PC-9 (cell line): ENCODE measurements at places on chromosomes 16 and 17.

GRCh38 chr17:9115214-9116191 lies 94.2 kb downstream of the NTN1 start:
- DNase-seq = no peak

GRCh38 chr17:39835038-39835786 lies 28.9 kb downstream of the IKZF3 start:
- no peak for DNase-seq

DNA sequence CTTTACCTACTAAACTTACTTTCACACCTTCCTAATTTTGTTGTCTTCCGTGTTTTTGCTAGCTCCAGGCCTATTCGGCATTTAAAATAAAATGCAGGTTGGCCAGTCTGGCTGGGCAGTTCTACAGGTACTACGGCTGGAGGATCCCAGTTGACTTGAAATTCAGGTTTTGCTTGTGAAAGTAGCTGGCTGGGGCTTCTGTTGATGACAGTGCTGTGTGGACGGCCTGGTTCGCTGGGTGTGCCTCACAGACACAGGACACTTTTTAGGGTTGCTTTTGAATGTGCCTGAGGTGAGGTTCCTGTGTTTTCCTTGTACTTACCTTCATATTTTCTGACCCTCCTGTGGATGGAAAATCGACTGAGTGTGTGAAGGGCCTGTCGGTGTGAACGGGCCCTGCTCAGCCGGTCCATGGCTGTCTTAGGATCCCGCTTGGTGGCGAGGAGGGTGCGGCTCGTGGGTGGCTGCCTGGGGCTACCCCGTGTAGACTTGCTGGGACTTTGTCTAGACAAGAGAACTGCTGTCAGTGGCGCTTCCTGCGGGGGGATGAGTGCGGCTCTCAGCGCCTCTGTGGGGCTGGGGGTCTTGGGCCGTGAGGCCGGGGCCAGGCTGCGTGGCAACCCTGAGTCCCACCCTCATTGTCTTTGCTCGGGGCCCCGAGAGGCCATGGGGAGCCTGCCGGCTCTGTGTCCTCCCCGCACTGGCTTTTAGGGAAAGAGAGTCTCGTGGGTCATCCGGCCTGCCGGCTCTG lies 18.7 kb upstream of the ZNF750 start:
- peak; percentile 81 for DNase-seq

GRCh38 chr17:81354954-81355347 lies 40.3 kb upstream of the BAHCC1 start:
- DNase-seq = no peak

DNA sequence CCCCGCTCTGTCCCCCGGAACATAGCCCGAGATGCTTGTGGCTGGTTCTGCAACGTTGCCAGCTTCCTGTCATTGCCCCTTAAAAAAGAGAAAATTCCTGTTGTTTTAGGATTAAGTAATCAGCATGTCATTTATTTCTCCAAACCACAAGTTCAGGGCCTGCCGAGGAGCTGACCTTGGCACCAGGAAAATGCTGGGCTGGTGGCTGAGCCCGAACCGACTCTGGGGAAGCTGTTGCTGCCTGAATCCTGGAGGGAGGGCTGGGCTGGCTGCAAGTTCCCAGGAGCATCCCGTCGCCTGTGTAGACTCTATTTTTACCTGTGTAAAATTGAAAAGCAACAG lies 130.9 kb upstream of the FOXF1 start:
- DNase-seq = no peak

GRCh38 chr17:16288860-16289571 lies 64.3 kb downstream of the CENPV start:
- no peak for DNase-seq

GRCh38 chr17:38338535-38338934 lies 5.2 kb downstream of the GPR179 start:
- no peak for DNase-seq

GRCh38 chr16:28985211-28986041 lies 574 bp downstream of the LAT start:
- DNase-seq = no peak

GRCh38 chr17:19482576-19482975 lies 51.1 kb upstream of the SLC47A1 start:
- DNase-seq = peak; percentile 64

- no peak for DNase-seq
Observed at GRCh38 chr17:27623614-27624013, 7.4 kb upstream of the LGALS9 start.

DNA sequence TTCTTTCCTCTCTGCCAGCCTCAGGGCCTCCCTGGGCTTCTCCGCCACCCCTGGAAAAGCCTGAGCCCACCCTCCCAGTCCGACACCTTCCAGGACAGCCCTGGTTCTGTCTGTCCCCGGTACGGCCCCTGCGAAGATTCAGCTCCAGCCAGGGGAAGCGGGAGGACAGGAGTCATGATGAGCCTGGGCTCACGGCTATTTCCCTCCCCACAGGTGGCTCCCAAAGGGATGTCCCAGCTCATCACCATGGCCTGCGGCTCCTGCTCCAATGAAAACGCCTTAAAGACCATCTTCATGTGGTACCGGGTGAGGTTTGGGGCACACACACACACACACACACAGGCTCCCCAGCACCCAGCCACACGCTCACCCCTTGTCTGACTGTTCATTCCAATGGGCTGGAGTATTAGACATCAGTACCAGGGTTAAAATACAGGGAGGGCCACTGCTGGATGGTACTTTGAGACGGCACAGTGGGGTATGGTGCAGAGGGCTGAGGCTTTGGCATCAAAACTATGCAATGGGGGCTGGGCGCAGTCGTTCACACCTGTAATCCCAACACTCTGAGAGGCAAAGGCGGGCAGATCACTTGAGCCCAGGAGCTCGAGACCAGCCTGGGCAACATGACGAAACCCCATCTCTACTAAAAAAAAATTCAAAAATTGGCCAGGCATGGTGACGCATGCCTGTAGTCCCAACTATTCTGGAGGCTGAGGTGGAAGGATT lies 32.8 kb downstream of the TMEM186 start:
- no peak for DNase-seq

DNA sequence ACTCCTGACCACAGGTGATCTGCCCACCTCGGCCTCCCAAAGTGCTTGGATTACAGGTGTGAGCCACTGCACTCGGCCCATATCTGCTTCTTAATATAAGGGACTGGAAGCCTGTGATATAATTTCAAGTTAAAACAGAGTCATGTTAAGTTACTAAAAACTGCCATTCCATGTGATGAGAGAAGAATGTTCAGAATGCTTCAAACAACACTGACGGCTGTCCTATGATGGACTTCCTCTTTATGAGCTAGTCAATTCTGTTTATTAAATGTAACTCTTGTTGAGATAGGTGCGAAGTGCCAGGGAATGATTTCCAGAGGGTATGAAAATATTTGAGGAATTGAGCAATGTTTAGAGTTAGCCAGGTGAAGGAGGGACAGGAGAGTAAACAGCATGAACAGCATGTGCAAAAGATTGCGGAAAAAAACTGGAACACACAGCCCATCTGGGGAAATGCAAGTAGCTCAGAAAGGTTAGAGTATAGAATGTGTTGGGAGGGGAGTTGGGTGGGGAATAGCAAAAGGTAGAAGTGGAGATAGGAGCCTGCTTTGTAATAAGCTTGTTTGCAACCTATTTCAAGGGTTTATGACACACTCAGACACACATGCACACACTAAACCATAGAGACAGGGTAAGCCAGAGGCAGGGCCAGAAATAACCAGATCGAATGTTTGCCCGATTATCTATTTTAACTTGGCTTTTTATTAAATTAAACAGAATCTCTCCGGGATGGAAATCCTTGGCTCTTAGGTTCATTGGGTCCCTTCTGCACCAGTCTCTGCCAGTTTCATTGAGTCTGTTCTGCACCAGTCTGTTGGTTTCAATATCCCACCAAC lies 135.6 kb upstream of the COX10 start:
- no peak for DNase-seq

DNA sequence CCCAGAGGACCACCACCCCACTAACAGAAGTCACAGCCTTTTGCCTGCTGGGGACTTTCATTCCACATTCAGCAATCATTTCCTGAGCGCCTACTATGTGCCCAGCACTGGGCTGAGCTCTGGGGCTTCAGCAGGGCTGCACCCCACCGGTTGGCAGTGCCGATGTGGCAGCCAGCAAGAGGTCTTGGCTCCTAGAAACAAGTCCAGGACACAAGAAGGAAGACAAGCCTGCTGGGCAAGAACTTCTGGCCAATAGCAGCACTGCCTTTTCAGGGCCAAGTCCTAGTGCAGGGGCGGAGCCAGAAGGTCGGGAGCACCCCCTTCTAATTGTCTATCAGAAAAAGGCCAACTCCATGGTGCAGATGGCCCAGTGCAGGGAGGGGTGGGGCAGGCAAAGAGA lies 13.0 kb upstream of the HOXB9 start:
- no peak for DNase-seq

- no peak for DNase-seq
Observed at GRCh38 chr17:46862949-46863348, 11.6 kb downstream of the WNT9B start.

DNA sequence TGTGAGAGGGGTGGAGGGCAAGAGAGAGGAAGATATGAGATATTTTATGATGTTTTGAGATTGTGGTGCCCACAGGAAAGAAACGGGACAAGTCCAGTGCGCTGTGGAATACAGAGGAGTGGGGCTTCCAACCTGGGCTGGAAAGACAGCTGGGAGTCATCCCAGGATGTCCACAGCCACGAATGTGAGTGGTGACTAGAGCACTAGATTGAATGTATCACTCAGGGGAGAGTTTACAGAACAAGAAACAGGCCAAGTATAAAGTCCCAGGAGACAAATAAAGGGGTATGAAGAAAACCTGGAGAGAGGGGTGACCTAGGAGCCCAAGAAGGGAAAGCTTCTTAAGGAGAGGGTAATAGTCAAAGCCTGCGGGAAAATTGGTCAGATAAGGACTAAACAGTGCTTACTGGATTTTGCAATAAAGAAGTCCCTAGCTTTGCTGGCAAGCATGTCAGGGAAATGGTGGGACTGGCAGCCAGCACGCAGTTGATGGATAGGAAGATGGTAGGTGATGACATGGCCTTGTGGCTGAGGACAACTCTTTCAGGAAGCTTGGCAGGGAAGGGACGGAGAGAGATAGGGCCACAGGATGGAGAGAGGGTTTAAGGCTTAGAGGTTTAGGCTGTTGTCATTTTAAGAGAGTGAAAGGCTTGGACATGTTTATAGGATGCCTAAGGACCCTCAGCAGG lies 114.5 kb downstream of the AXIN2 start:
- no peak for DNase-seq

DNA sequence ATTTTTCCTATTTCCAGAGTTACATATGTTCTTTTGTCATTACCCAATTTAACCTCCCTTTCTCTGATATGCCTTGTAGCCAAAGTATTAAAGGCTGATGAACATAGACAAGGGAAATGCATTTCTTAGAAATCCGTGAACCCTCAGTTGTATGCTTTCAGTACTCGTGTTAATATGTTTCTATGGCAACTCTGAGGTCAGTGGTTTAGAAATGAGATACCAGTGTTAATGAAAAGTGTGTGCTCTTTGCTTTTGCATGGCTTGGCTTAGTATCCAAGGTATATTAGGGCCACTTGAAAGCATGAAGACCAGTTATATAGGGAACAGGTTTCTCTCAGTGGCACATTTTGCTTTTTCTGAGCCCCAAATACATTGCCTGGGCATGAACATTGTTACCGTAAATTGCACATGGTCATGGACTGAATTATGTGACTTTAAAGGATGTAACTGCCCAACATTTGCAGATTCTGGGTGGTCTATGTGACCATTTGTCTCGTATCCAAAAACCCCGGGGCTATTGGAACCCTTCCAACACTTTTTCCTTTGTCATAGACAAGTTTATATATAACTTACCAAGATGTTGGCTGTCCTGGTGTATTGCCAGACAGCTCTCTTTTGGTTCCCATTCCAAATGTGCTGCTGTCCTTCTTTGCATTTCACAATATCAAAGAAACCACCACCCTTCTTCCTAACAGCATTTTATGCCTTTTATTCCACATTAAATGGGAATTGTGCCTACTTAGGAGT lies 17.5 kb downstream of the ABHD15 start:
- DNase-seq = no peak

GRCh38 chr17:57662041-57662440 lies 83.1 kb downstream of the CCDC182 start:
- no peak for DNase-seq

- DNase-seq = no peak
Observed at GRCh38 chr16:15741207-15741871, 91.3 kb downstream of the NDE1 start.

GRCh38 chr17:77619326-77619725 lies 339.2 kb upstream of the TNRC6C start:
- DNase-seq = no peak

DNA sequence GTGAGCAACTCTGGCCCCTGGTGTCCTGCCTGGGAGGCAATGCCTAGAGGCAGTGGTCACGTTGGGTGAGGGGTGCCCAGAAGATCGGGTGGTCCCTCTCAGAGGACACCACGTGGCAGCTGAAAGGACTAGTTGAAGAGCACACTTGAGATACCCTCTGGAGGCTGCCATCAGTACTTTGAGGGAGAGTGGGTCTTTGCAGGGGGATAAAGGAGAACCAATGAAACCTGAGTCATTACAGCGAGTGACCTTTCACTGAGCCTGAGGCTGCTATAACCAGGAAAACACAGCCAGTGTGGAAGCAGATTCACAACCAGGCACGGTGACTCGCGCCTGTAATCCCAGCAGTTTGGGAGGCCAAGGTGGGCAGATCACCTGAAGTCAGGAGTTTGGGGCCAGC lies 18.9 kb downstream of the CA4 start:
- no peak for DNase-seq

- no peak for DNase-seq
Observed at GRCh38 chr17:15133826-15134225, 131.3 kb downstream of the PMP22 start.

GRCh38 chr17:36470499-36470898 lies 16.0 kb upstream of the ZNHIT3 start:
- no peak for DNase-seq

GRCh38 chr17:76422406-76422805 lies 30.5 kb downstream of the UBE2O start:
- no peak for DNase-seq

DNA sequence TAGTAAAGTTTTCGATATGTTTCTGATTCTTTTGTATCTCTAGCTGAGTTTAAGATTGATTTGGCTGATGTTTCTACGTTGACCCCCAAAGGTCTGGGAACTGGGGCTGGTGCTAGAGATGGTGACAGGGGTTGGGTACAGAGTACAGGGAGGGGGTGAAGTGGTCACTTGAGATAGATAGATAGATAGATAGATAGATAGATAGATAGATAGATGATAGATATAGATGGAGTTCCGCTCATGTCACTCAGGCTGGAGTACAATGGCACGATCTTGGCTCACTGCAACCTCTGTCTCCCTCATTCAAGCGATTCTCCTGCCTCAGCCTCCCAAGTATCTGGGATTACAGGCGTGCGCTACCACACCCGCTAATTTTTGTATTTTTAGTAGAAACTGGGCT lies 1.8 kb upstream of the FBRS start:
- DNase-seq = no peak

GRCh38 chr17:68697850-68698361 lies 96.7 kb upstream of the FAM20A start:
- DNase-seq = no peak

DNA sequence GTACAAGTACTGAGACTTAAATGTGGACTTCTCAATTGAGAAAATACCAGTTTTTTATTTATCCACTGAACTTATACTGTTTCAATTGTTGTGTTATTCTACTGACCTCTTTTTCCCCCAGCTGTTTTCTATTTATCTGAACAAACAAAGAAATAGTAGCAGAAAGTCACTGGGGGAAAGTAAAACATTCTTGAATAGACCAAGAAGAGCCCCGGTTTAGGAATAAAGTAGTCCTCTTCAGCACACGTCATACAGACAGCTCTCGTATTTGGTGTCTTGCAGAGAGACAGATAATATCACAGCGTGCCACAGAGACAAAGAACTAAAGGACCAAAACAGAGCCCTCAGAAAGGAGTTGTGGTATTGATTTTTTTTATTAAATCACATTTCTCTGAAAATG lies 1159.1 kb upstream of the CDH8 start:
- DNase-seq = no peak

- DNase-seq = no peak
Observed at GRCh38 chr16:69466547-69466946, 42.1 kb downstream of the CYB5B start.
